ENCODE measurements at places on chromosomes 2 and 18.

DNA sequence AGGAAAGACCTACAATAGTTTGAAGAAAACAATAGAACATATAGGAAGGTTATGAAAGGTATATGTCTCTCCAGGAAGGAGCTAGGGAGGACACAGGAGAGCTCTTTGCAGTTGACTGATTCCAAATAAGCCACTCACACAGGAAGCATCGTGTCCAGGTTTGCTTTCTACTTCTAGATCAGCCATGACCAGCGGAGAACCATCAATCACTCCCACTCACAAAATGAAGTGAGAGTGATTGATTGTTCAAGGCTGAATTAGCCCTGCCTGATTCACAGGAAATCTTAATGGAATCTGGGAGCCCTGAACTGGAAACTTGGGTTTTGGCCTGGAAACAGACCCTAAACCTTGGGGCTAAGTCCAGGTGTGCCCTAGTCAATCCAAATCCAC is 1292.2 kb upstream of the ZEB2 start:
- DNase-seq: no peak

DNA sequence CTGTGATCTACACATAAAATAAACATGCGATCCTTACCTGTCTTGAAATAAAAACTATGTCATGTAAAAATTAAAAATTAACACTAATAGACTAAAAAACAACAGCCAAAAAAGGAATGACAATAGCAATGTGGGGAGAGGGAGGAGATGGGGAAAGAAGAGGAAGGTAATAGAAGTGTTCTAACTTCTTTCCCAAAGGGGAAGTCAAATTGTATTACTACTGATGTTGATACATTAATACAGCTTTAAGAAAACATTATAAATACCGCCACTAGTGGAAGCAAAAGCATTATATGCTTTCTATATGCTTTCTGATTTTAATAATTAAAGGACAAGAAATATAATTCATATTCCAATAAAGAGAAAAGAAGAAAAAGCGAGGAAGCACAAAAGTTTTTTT is 22.2 kb downstream of the ZNF516 start:
- DNase-seq: no peak

- DNase-seq: peak; percentile 39
Measured at GRCh38 chr2:20781656-20782265, 41.1 kb downstream of the LDAH start.

DNA sequence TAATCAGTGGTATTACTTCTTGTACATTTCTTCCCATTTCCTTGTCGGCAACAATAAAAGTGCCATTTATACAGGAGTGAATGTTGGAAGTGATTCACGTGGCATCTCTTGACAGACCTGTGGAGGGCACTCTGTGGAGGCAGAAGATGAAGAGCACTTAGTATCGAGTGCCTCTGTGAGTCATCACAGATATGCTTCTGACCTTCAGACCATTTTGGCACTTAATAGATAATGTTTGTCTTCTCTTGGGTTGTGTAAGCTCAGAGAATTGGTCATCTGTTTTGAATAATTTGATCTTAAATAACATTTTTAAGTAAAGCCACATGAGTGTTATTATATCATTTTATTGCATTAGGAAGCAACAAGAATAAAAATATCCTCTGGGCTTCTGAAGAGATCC is 305.5 kb downstream of the PTPRM start:
- no peak for DNase-seq

DNA sequence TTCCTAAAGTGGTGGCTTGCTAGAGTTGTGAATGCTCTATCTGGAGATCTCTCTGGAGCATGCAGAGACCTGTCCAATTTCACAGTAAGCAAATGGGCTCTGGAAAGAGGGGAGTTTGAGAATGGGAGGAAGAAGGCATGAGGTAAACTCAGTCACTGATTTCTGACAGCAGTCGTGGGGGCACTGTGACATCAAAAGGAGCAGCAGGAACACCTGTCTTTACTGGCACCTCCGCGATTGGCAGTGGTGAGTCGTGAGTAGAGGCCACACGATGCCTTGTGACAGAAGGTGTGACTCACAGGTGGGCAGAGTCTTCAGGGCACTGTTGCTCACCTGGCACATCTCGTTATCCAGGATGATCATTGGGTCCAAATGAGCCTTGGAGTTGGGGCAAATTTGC is 38.8 kb upstream of the CAVIN2 start:
- no peak for DNase-seq

GRCh38 chr2:134705861-134706586 is 12.8 kb downstream of the TMEM163 start:
- DNase-seq: no peak

DNA sequence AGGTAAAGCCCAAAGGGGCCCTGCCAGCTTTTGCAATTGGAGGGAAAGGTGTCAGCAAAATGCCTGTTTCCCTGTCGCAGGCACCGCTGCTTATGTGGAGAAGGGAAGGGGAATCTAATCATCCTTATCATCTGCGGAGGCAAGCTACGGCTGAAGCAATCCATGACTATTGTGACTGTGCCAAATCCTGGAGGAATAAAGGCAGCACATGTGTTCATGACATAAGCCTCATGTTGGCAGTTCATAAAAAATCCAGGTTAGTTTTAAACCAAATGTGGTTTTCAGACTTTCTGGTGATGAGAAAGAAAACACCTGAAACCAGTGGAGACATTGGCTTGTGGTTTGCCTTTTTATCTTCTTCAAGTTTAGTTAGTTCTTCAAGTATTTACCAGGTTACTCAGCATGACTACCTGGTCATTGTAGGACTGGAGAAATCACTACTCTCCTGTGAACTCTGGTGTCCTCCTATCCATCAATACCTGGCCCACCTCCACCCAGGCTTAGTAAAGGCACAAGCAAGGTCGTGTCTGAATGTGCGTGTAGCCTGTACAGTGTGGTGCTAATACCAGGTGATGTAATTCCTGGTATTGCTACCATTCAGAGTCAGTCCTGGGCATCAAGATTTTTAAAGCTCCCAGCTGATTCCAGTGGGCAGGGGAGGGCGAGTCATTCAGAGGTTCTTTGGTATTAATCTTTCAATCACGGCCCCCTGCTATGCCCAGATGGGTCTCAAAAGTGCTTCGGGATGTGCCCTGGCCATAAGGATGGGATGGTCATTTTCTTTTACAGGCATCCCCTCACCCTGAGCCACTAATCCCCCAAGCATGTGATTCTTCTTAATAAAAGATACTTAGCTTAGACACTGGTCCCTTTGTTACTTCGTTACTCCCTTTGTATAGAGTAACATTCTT is 96.8 kb downstream of the TGFA start:
- peak; percentile 18 for DNase-seq
